ENCODE measurements at places on chromosomes 13 and 19.

- DNase-seq = no peak
These were observed 11.5 kb downstream of the XPO4 start for GRCh38 chr13:20891034-20891433.

DNA sequence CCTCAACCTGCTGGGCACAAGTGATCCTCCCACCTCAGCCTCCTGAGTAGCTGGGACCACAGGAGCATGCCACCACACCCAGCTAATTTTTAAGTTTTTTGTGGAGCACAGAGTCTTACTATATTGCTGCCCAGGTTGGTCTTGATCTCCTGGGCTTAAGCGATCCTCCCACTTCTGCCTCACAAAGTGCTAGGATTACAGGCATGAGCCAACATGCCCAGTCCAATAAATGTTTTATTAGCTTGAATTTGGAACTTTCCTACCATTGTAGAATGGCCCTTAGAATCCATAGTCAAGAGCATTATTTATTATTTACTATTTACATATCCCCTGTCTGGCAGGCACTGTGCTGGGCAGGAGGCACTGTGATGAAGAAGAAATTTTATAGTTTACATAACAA, 39.6 kb upstream of the CLDN10 start:
- DNase-seq = no peak

- DNase-seq = peak; percentile 25
These were observed 2.5 kb downstream of the ICAM5 start for GRCh38 chr19:10292206-10292788.

DNA sequence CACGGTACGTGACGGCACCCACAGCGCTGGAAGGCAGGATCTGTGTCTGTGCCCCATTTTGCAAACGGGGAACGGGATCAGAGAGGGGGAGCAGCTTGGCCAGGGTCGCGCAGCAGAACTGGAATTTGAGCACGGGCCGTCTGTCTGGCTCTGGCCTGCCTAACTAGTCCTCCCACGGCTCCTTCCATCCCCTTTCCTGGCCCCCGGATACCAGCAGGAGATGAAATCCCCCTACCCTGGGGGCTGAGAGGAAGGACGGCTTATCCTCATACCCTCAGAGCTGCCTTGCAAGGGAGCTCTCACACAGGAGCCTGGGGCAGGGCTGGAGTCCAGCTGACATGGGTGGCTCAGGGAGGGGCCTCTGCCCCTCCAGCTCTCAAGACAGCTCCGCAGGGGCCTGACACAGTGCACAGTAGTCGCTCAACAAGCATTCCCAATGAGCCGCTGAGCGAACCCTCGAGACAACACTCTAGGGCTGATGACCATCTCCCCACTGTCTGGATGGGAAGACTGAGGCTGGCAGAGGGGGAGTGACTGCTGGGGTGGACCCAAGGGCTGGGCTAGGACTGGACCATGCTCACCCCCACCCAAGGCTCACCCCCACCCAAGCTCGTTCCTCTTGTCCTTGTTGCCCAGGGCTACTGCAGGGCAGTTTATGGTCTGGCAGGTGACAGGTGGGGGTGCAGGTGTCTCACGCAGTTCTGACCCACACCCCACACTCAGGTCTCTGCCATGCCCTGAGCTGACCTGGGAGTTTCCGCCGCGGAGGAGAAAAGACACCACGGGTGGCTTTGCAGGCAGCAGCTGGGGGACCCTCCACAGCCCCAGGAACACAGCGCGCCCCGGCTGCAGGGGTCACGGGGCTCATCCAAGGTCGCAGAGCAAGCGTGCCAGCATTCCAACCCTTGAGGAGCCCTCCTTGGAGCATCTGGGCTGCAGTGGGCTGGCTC, 4.0 kb downstream of the ZBTB7A start:
- DNase-seq = no peak

- no peak for DNase-seq
These were observed 15.3 kb downstream of the NKPD1 start for GRCh38 chr19:45145270-45146189.

DNA sequence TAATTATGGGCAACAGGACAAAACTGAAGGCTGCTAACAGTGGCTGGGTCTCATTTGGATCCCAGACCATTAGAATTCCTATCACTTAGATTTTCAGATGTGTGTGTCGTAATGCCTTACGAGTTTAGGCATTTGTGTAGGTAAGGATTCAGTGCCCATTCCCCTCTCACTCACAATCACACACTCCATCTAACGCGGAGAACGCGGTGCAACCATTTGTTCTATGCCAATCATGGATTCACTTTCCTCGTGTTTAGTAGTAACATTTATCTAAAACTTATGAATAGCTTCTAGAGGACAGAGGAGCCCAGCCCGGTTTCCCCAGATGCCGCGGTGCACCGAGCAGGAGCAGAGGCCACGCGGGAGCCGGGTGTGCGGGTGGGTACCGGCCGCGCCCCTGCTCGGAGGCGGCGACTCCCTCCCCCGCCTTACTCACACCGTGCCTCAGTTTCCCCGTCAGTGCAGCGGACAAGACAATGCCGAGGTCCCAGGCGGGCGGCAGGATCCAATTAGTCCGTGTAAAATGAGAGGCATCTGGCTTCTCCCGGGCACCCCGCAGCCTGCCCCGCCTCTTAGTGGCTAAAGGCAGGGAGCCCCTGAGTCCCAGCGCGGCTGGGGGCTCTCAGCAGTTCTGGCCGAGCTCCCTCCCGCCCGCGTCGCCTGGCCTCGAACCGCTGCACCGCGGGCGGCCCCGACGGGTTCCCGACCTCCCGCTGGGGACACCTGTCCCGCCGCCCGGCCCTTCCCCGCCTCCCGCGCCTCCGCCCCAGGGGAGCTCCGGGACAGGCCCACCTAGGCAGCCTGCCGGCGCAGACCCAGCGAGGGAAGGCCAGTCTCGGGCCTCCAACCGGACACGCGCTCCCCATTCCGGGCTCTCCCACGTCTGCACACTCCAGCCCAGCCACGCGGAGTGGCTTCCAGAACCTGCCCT, 5.9 kb upstream of the C1QTNF9B start:
- no peak for DNase-seq

DNA sequence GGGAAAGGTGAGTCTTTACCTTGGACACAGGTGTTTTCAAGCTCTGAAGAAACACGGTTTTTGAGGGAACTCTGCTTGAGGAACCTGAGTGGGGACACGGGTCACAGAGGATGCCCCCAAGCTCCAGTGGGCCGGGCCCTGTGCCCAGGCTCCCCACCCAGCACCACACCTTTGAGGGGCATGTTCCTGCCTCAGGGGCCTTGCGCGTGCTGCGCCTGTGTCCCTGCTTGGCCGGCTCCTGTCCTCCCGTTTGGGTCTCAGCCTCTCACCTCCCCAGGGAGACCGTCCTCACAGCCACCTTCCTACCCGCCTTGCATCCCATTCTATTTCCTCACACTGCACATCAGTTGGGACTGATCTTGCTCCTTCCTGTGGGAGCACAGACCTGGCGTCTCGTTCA, 21.1 kb downstream of the PIP5K1C start:
- no peak for DNase-seq

- DNase-seq = no peak
These were observed 7.3 kb downstream of the APC2 start for GRCh38 chr19:1457031-1457739.

DNA sequence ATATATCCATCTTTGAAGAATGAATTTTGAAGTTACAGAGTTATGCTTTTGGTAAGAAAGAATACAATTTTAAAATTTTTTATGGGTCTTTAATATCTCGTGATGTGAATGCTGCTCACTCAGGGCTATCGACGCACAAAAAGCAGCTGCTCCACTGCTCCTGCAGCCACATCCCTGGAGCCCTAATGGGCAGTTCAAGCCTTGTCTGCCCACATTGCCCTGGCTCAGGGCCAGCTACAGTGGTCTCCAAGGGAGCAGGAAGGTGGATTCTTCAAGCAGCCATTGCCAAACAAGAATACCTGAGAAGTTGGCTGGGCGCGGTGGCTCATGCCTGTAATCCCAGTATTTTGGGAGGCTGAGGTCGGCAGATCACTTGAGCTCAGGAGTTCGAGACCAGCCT, 85.8 kb downstream of the IPO5 start:
- DNase-seq = no peak

- peak; percentile 71 for DNase-seq
These were observed 20.0 kb downstream of the XRCC1 start for GRCh38 chr19:43555185-43555770.

DNA sequence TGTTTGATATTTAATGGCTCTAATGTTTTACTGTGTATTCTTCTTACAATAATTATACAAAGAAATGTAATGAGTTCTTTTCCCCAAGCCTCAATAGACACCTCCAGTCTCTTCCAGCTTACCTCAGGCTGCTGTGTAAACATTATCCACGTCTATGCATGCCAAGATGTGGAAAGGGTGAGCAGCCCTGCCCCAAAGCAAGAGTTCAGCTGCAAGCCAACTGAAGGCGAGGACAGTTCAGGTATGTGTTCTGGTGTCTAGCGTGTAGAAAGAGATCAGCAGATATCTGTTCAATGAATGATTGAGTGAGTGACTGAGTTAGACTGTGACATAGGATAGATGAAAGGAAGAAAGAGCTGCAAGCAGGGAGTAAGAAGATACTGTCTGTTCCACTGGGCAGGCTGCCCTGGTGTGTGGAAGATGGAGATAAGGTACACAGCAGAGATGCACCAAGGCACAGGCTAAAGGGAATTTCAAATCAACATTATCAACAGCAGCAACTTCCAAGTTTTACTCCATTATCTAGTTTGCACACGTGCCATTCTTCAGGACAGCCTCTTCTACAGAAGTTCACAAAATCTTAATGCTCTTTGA, 66.0 kb downstream of the LATS2 start:
- no peak for DNase-seq

DNA sequence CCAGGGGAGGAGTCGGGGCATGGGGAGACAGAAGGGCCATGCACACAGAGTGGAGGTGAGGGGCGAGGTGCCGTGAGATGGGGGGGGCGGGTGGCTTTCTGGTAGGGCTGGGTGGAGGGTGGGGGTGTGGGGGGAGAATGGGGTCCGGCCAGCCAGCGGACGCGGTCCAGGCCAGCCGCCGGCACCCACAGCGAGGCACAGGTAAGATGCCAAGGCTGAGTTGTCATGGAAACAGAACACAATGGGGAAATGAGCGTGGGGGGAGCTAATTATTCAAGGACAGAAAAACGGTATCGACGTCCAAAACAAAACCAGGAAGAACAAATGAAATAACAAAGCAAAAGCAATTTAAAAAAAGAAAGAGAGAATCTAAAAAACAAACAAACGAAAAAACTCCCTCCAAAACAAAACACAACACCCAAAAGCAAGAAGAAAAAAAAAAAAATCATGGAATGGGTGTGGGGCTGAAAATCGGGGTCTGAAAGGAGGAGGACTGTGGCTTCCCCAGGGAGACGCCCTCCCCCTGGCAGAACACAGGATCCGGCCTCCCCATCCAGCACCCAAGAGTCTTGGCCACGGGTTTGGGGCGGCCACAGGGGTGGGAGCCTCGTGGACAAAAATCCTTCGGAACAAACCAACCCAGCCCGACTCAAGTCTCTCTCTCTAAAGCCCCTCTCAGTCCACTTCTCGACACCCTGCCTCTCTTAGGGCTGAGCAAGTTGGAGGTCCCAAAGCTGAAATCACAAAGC, 92.5 kb downstream of the PTPRS start:
- no peak for DNase-seq

- no peak for DNase-seq
These were observed 8.6 kb downstream of the ZBTB7A start for GRCh38 chr19:4057931-4058692.

- no peak for DNase-seq
These were observed 29.6 kb upstream of the KLF2 start for GRCh38 chr19:16295057-16295456.

DNA sequence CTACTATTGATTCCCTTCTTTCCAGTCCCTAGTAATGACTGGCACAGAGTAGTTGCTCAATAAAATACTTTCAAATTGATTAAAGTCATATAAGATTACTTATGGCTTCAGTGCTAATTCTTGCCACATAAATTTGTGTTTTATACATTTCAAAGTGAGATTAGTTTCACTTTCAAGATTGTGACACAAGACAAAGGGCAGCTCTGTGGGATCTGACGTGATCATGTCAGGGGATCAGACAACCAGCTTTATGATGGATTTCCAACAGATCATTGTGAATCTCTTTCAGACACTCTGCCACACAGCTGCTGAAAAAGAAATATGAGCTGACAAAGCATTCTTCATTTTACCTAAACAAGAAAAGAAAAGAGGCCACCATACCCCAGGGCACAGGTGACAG, 73.4 kb upstream of the POMP start:
- no peak for DNase-seq

DNA sequence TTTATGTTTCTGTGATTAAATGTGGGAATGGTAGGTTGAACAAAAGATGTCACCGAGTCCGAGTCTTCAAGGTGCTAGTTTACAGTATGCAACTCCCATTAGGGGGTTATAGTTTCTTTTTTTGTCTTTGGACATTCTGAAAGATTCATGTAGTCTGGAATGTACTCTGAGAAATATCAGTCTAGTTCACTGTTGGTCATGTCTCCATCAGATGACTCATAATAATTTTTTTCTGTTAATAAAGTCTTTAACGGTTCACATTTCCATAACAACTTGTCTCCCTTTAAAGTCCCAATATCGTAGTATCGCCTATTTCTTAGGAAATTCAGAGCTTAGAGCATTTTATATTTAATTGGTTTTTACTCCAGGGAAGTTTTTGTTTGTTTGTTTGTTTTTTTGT, 13.5 kb upstream of the ESD start:
- DNase-seq = no peak

DNA sequence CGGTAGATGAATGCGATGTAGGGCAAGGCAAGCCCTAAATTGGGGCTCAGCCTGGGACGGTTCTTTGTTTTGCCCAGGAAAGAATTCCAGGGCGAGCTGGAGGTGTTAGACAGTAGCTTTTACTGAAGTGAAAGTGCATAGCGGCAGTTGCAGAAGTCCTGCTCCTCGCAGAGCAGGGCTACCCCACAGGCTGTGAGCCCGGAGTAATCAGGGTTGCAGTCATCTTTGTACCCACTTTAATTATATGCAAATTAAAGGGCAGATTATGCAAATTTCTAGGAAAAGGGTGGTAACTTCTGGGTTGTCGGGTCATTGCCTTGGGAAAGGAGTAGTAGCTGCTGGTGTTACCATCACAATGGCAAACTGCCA, 30.5 kb downstream of the VAV1 start:
- no peak for DNase-seq

DNA sequence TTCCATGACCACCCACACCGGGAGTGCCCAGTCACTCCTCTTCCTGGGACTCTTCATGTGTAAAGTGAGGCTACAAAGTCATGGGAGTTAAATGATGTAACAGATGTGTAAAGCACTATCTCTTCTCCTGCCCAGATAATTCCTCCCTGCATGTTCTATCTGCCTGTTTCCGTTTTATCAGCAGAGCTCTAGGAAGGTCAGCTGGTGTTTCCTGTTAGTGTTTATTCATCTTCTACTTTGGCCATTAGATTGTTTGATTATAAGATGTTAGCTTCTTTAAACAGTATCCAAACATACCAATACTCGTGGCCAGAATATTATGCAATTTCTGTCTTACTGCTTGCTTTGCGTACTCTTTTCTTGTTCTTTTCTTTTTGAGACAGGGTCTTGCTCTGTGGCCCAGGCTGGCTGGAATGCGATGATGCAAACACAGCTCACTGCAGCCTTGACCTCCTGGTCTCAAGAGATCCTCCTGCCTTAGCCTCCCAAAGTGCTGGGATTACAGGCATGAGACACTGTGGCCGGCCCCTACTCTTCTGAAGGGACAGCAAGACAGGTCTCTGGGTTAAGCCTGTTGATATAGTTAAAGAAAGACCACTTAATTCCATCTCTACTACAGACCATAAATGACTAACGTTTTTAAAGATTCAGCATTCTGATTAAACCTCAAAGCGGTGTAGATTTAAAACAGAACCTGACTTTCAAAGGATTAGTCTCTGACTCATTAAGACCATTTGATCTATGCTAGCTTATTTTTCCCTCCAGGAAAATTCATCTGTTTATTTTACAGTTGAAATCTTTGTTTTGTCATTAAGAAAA, 97.4 kb upstream of the AKAP11 start:
- DNase-seq = no peak

Data from head of caudate nucleus (tissue), 42 donors.